SK-N-SH treated with all-trans-retinoic acid at 6 μM for 48 hours (cell line): ENCODE measurements at places on chromosomes 16 and 17.
A peak's percentile ranks its signal among the peaks of the same experiment; 100 is the strongest.

GRCh38 chr17:14198013-14198412 lies 38.6 kb downstream of the CDRT15 start:
- ATAC-seq = peak; percentile 36; the same call in 1 of the 3 replicates

DNA sequence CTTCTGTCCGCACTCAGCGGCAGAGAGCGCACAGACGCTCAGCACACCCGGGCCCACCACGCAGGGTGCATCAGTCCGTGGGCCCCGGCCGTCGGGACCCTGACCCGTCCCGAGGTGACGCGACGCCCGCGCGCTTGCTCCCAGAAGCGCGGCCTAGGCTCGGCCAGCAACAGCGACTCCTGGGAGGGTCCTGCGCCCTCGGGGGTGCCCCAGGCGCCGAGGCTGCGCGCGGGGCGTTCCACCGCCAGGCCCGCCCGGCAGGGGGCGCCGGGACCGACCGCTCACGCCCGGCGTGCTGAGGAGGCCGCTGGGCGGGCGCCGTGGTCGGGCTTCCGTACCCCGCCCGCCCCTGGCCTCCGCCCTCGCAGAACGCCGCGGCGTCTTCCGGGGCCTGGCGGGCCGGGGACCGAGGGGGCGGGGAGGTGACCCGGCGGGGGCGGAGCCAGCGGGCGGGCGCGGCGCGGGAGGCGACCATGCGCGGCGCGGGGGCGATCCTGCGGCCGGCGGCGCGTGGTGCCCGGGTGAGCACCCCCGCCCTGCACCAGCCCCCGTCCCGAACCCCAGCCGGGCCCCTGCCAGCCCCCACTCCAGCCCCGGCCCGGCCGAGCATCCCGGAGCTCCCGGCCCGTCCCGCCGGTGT lies at the start of gene CISD3:
Gene CISD3 (plus strand): TSS at position 456 of the 640 bp plus-strand sequence. CDS start 18 bp downstream, at position 474.
- peak; percentile 76 for ATAC-seq

GRCh38 chr17:1898332-1898731 lies 68.5 kb downstream of the RPA1 start:
- no peak; the same call in 2 of the 3 replicates for ATAC-seq

DNA sequence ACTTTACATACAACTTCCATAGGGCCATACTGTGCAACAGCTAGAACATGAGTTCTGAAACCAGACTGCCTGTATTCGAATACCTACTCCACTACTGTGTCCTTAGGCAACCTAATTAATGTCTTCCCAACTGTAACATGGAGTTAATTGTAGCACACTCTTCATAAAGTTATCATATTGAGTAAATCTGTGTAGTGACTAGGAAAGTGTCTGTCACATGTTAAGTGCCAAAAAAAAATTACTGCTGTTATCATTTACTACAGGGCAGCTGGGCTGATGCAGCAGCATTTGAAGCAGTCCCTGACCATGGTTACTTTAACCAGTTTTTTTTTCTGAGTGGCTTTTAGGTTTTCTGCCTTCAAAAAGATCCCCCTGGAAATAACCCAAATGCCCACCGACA lies 10.9 kb upstream of the ZNF23 start:
- no peak for ATAC-seq

DNA sequence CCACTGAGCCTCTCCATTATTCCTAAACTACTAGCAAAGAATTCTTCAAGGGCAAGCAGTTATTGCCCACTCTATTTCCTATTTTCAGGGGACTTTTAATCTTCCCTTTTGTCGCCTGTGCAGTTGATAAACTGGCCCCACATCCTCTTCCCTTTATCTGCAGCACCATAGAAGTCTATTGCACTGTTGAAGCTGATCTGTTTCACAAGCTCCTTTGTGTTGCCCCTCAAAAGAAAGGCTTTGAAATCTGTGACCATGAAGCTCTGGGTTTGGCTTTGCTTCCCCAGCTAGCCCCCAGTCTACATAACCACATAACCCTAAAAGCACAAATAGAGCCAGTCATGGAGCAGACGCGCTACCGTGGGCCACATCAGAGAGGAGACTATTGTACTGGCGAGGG lies 37.1 kb downstream of the CDRT15 start:
- ATAC-seq = no peak
